Hepatic stellate cell (primary cell): ENCODE measurements at places on chromosomes 2 and 18.
A peak's percentile ranks its signal among the peaks of the same experiment; 100 is the strongest.

DNA sequence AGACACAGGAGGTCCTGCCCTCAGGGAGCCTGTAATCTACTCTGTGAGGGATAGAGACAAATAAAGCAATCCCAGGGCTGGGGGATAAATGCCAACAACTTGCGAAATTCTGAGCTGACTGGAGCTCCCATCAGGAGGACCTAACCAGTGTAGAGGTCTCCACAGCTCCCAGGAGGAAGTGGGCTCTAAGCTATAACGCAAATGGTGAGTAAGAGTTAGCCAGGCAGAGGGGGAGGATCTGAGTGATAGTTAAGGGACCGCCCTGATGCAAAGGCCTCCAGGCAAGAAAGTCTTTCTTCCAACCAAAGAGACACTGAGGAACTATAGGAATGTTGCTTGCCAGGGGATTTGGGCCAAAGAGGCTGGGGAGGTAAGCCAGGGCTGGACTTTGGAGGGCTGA lies 16.0 kb upstream of the ZNF532 start:
- no peak for DNase-seq

DNA sequence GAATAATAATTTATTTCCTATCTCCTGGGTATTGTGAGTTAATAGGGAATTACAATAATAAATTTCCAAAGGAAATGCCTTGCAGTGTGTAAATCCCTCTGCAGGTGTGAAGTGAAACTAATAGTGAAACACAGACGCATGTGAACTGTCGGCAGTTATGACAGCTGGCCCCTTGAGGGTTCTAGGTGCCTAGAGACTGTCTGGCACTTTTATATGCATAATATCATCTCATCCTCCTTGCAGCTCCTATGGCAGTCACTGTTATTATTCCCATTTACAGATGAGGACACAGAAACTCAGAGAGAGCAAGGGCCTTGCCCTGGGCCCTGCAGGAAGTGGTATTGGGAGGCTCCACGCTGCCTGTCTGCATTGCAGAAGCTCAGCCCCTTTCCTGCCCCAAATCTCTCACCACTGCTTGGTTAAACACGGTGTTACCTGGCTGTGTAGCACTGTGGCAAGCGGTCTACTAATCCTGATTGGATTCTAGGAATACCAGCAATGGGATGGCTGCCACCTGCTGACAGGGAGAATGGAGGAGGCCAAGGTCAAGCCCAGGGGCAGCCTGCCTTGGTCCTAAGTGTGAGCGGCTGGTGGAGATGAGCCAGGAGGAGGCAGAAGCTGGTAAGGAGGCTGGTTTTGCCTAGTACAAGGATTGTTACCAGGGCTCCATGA lies 32.8 kb upstream of the ACKR3 start:
- DNase-seq: no peak

- no peak for DNase-seq
These were observed 3.7 kb upstream of the SERPINB10 start for GRCh38 chr18:63903851-63904570.

- DNase-seq: peak; percentile 59
These were observed 18.9 kb downstream of the GNLY start for GRCh38 chr2:85712849-85713612.

DNA sequence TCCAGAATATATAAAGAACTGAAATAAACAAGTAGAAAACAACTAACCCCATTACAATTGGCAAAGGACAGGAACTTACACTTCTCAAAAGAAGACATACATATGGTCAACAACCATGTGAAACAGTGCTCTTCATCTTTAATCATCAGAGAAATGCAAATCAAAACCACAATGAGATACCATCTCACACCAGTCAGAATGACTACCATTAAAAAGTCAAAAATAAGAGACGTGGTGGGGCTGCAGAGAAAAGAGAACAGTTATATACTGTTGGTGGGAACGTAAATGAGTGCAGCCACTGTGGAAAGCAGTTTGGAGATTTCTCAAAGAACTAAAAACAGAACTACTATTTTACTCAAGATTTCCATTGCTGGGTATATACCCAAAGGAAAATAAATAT lies 1696.3 kb upstream of the TMEFF2 start:
- no peak for DNase-seq

GRCh38 chr2:184006998-184007397 lies 591.3 kb upstream of the ZNF804A start:
- no peak for DNase-seq

GRCh38 chr2:36633470-36634092 lies 35.6 kb upstream of the FEZ2 start:
- DNase-seq: no peak

DNA sequence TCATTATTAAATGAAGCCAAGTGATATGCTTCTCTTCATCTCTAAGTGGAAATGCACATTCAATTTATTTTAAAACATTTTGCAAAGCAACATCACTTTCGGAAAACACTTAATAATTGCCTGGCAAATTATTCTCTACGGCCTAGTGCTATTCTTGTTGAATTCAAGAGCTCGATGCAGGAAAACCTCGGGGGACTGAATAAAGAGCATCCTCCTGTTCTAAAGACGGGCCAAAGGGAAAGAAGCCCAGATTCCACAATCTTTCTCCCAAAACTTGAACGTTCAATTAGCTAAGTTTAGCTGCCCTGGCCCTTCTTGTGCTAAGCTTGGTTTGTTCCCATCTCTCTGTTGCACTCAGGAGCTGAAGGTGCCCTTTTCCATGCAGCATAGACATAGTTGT lies 23.2 kb upstream of the SEH1L start:
- no peak for DNase-seq

DNA sequence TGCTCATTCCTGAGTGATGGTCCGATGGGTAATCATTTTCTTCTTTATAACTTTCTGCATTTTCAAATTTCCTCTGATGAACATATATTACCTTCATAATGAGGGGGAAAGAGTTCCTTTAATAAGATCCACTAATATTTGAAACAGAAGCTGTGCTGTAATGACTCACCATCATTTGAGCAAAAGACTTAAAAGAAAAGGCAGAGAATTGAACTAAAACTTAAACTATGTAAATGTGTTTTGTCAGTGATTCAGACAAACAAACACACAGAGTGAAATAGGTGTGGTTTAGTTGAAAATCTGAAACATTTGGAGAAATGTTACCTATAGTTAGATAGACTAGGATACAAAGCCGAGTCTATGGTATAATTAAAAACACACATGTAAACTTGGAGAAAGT lies 209.6 kb downstream of the STK39 start:
- no peak for DNase-seq

- DNase-seq: no peak
These were observed 63.4 kb upstream of the CHRNA1 start for GRCh38 chr2:174827371-174828369.

DNA sequence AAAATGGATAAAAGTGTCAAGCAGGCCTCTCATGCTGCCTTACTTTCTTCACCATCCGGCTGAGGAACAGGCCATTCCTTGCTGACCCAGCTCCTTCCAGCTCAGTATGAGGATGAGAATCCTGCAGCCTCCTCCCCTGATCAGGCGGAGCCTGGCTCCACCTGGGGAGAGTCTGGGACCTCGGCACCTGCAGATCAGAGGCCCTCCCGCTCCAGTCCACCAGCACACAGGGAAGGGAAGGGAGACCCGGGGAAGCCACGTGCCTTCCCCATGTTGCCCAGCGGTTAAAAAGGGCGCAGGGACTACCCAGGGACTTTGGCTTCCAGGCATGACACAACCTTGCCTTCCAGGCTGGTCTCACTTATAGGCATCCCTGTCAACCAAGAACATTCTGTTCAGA lies 172.0 kb downstream of the NDUFA10 start:
- no peak for DNase-seq

- DNase-seq: no peak
These were observed 316.2 kb upstream of the TRIB2 start for GRCh38 chr2:12400543-12400942.

- DNase-seq: no peak
These were observed 7.8 kb upstream of the SERPINB2 start for GRCh38 chr18:63879709-63880108.

DNA sequence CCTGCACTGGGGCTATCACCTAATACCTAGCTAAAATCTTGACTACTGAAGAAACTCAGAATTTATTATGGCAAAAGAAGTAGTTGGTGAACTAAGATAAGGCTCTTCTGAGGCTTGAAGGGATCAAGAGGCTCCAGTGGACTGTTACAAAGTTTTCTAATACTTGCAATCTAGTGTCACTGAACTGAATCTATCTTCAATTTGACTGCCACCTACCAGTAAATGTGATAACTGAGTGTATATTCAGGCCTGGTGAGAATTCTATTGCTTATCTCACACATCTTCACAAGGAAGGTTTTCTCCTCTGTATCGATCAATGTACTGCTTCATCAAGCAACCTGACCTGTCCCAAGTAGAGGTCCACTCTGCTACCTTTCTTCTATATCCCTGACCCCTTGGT lies 40.8 kb downstream of the DARS1 start:
- no peak for DNase-seq

DNA sequence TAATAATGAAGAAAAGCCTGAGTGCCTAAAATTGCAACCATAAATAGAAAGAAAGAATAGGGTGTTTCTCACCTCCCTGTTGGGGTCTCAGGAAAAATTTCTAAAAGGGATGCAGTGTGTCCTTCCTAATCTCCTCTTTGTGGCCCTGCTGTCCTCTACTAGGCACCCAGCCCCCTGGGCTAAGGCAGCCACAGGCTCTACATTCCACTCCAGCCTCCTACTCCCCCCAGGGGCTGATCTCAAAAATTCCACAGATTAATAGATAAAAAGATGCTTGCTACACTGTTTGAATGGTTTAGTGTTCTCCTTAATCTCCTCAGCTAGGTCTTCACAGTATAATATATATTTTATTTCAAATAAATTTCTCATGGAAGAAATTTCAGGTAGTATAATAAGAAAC lies 17.6 kb downstream of the SATB2 start:
- no peak for DNase-seq

- no peak for DNase-seq
These were observed 217.6 kb downstream of the CDH7 start for GRCh38 chr18:65968239-65969004.

GRCh38 chr2:98548920-98549818 lies 59.1 kb downstream of the COA5 start:
- no peak for DNase-seq

DNA sequence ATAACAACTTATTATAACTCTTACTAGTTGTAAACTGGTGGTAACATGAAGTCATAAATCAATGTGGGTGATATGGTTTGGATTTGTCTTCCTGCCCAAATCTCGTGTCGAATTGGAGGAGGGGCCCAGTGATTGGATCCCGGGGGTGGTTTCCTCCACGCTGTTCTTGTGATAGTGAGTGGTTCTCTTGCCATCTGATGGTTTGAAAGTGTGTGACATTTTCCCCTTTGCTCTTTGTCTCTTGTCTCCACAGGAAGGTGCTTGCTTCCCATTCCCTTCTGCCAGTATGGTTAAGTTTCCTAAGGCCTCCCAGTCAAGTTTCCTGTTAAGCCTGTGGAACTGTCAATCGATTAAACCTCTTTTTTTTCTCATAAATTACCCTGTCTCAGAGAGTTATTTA lies 321.6 kb downstream of the DSEL start:
- no peak for DNase-seq

GRCh38 chr2:138333121-138333520 lies 168.4 kb upstream of the SPOPL start:
- no peak for DNase-seq

DNA sequence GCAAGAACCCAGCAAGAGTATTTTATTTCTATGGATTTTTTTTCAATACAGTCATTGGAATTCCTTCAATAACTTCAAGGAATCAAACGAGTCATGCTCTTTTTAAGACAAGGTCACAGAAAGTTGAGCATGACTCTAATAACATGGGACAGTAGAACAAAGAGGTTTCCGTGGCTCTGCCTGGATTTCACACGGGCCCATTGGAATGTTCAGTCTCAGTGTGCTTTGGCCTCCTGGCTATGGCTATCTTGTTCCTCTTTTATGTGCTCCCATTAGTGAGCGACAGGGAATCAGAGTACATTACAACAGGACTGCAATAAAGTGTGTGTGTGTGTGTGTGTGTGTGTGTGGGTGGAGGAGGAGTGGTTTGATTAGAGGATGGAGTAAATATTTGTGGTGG lies 312.4 kb downstream of the DCC start:
- no peak for DNase-seq

DNA sequence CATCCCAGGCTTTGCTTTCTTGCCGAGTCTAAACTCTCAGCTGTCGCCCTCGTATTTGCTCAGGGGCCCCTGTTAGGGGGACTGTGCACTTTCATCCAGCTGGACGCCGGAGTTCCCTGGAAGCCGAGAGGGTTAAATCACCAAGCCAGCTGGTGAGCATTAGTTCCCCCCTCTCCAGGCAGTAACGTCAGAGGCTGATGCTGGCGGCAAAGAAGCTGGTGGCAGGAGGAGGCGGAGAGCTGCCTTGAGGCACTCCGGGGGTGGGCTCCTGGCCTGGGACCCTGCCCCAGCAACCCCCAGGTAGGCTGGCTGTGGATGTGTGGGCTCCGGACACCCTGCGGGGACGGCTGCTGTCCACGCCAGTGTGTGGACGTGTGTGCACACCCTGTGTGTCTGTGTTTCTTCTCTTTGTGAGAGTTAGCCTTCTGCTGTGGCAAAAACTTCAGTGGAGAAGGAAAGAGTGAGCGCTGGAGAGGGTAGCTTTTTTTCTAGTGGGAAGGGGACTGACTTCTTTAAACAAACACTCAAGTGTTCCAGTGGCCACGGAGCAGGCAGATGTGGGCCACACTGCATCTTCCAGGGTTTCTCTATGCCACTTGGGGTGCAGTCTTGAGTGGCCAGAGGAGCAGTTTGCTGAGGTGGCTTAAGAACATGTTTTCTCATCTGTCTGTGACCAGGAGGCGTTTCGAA lies 84.7 kb downstream of the GLI2 start:
- no peak for DNase-seq

DNA sequence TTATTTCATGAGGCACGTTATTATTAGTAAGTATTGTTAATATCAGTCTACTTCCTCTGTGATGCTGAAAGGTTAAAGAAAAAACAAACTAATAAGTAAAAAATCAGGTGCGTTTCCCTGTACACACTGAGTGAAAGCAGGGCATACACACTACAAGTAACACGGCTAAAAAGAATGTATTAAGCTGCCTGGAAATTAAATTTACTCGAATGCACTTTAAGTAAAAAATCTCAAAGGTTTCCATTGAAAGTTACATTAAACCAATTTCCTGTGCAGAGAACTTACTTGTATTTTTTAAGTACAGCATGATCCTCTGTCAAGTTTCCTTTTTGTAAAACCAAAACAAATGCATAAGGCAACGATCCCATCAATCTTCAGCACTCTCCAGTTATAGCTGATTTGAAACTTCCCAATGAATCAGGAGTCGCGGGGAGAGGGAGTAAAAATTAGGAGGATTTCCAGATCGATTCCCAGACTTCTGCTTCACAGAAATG lies 633 bp downstream of the BCL2 start:
- DNase-seq: no peak

DNA sequence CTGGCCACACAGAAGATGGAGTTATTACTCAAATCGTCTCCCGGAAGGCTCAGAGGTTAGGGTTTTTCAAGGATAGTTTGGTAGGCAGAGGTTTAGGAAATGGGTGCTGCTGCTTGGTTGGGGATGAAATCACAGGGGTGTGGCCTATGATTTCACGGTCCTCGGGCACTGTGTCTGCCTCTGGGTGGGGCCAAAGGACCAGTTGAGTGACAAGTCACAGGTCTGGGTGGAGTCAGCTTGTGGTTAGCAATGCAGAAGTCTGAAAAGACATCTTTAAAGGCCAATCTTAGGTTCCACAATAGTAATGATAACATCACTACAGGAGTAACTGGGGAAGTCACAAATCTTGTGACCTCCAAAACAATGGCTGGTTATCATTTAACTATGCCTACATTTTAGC lies 387.8 kb downstream of the ZNF521 start:
- no peak for DNase-seq

GRCh38 chr18:23115683-23116096 lies 19.6 kb upstream of the CABLES1 start:
- DNase-seq: peak; percentile 73
